ENCODE measurements at places on chromosomes 4 and X. TPM values are rescaled to one million over a fixed set of nuclear protein-coding genes. Genes with fewer than 3 reads are reported as not detected.

The POU4F2 gene
- total RNA-seq, result not detected

The RBM46 gene
- not detected for total RNA-seq

The HAND2 gene
- not detected for total RNA-seq

The TRIM60 gene
- not detected for total RNA-seq

The GPR119 gene
- total RNA-seq, result not detected

The TBC1D1 gene
- total RNA-seq, result 52.6 TPM

The CXXC4 gene
- not detected for total RNA-seq

The SLC10A7 gene
- total RNA-seq, result 23.3 TPM

The TKTL2 gene
- total RNA-seq, result not detected

The ART3 gene
- 0.47 TPM for total RNA-seq

The TRMT2B gene
- 19.3 TPM for total RNA-seq

The CT45A10 gene
- not detected for total RNA-seq

The CD99 gene
- 421 TPM for total RNA-seq

The PNPLA4 gene
- total RNA-seq, result 5.2 TPM

The FAT4 gene
- not detected for total RNA-seq

The AFM gene
- total RNA-seq, result not detected

The SMIM10 gene
- total RNA-seq, result 0.86 TPM

The TEX13B gene
- total RNA-seq, result not detected

The SRPX2 gene
- not detected for total RNA-seq

The CCNA2 gene
- total RNA-seq, result 59.9 TPM

The DMRTC1B gene
- total RNA-seq, result not detected

The TMSB15B gene
- total RNA-seq, result 8.6 TPM

The USP51 gene
- total RNA-seq, result 2.2 TPM

The LIMCH1 gene
- not detected for total RNA-seq

The ZXDA gene
- total RNA-seq, result 3.6 TPM

The HOPX gene
- total RNA-seq, result 121 TPM

The SCRG1 gene
- not detected for total RNA-seq

The GCNA gene
- 4.3 TPM for total RNA-seq

The AFP gene
- total RNA-seq, result not detected

The TAF1 gene
- total RNA-seq, result 46.1 TPM

The ESX1 gene
- total RNA-seq, result not detected

The PNCK gene
- 0.15 TPM for total RNA-seq

The ABCG2 gene
- total RNA-seq, result 0.34 TPM

The MAGEB6 gene
- not detected for total RNA-seq

The UGT2A1 gene
- not detected for total RNA-seq

The RASSF6 gene
- total RNA-seq, result not detected

The MAGEA12 gene
- not detected for total RNA-seq

The ZFP42 gene
- not detected for total RNA-seq

The COL4A6 gene
- not detected for total RNA-seq

The PAGE5 gene
- not detected for total RNA-seq

The UPF3B gene
- 11.0 TPM for total RNA-seq

The CSAG2 gene
- total RNA-seq, result not detected

The SLITRK4 gene
- not detected for total RNA-seq

All from activated T-helper 1 cell treated with anti-CD3 and anti-CD28 coated beads, Interleukin-12 subunit alpha, Interleukin-12 subunit beta, Interleukin-2, Interleukin-4 antibody, amounts not matched to agents 30 ng/mL and 10 ng/mL and 1 ng/mL, durations not matched to agents 14 hours and 24 hours and 36 hours (primary cell).